ENCODE measurements at places on chromosomes 5 and 9.

DNA sequence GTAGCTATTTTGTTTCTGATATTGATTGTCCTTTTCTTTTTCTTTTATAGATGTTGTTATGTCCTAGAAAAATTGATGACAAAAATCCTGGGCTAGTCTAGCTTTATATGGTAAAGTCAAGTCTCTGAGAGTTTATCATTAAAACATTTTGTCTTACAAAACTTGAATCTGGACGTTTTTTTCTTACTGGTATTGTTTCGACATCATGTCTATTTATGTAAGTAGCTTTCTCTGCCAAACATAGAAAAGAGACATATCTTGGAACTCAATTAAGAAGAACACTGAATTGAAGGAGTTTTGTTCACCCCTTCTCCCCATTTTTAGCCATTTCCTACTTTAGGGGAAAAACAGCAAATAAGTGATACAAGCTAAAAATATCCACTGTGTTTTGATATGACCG lies 151.5 kb downstream of the ISOC1 start:
- no peak for DNase-seq

- no peak for DNase-seq
Measured at GRCh38 chr5:177432143-177432838, 5.8 kb downstream of the GRK6 start.

DNA sequence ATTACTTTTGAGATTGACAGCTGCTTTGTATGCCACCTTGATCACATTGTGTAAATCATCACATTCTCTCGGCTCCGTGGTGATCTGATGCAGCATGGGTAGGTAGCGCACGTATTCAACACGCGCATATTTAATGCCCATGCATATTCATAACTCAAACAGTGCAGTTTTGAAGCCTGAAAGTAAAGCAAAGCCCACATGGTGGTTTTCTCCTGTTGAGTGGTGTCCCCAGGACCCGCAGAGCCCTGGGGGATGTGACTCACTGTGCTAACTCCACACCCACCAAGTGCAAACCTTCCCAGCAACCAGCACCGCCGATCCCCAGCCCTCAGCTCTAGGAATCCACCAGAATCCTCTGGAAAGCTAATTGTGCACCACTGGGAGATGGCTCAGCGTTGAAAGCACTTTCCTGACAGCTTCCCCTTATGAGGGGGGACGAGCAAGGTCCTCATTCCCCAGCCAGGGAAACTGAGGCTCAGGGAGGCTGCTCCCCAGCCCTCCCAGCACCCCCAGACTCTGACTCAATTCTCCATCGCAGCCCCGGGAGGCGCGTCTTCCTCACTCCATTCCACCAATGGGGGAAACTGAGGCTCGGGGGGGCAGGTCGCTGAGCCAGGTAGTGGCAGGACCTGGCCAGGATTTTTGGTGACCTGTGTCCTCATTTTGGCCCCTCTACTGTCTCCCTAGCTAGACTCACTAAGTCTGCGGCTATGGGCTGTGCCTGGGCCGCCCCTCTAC lies 46.4 kb downstream of the SARDH start:
- DNase-seq = no peak

DNA sequence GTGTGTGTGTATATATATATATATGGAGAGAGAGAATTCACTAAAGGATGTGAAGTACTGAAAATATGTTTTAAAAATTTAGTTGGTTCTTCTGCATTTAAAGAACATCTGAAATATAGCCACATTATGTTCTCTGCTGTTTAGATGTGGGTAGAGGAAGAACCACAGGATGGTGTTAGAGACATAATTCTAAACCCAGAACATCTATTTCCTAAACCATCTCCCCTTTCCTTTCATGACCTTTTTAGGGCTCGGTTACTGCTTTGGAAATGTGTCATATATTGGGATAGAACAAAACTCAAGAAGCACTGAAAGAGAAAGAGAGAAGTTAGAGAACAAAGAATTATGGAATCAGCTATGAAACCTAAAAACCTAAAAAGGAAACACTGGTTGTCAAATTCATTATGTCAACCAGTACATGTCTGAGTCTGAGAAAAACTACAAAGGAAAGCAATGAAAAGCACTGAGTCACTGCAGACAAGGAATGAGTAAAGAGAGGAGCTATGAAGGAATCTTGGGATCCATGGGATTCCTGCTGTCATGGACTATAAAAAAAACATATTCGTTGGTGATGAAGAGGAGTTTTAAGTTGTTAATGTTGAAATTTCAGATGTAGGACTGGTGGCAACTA lies 28.4 kb downstream of the SLC12A2 start:
- no peak for DNase-seq

DNA sequence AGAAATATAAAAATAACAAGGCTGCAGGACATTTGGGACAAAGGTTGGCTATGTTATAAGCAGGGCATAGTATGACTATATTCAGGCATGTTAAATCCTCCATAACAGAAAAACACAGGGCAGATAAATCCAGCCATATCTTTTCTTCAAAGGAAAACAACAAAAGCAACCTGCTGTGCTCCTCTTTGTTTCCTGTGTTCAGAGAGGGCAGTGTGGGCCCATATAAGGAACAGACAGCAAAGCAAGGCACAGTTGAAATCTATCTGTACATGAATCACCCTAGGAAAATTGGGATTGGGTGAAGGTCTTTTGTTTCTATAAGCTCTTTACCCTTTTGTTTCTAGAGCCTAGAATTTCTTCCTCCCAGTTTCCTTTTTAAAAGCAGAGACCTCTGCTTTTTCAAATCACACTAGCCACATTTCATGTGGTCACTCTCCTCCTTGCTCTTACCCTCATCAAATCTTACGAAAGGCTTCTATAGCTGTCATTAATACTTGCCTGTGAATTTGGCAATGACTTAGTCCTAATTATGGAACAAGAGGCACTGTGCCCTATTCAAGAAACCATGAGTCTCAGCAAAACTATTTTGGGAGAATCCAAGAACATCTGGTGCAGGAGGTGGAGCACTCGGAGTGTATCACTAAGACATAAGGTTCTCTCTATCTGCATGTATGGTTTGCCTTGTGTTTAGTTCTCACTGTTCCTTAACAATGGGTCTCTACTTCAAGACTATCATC lies 1.8 kb downstream of the GZMA start:
- DNase-seq = no peak

DNA sequence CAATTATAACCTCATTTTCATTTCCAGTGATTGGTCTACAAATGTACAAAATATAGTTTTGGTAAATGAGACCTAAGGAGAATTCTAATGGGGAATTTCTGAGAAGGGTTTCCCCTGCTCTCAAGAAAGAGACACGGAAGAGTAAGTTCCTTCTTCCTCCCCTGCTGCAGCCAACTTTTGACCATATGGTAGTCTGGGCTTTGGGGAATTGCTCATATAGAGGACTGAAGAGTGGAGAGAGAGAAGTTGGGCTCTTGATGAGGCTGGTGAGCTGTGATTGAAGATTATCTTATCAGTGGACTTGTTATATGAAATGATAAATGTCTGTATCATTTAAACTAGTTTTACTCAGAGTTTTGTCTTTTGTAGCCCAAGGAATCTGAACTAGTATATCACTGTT lies 4.3 kb upstream of the LNPEP start:
- DNase-seq = no peak

- no peak for DNase-seq
Measured at GRCh38 chr9:33840381-33840780, 23.4 kb downstream of the UBE2R2 start.

Measured in HepG2 (cell line).